ENCODE measurements at places on chromosomes 1 and 21.

GRCh38 chr1:235854347-235854746 lies 12.4 kb downstream of the LYST start:
- DNase-seq: no peak

- DNase-seq: no peak
Measured at GRCh38 chr1:21212126-21212525, 35.4 kb upstream of the EIF4G3 start.

GRCh38 chr21:44994695-44995342 lies 55.0 kb downstream of the SLX9 start:
- DNase-seq: no peak

- no peak for DNase-seq
Measured at GRCh38 chr1:24939040-24939674, 9.1 kb upstream of the RUNX3 start.

DNA sequence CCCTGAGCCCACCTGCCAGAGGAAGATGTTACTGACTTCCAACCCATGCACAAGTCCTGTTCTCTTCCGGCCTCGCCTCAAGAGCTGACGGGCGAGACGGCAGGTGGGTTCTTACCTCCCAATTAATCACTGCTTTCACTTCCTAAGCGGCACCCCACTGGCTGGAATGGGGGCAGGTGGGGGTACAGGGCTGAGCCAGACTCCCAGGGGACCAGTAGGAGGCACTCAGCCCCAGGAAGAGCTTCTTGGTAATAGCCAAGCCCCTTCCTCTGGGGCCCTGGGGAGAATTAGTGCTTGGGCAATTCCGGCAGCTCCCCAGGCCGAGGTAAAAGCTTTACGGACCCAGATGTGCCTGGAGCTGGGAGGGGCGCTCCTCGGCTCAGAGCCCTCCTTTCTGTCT lies 9.7 kb downstream of the CNTN2 start:
- DNase-seq: no peak

- no peak for DNase-seq
Measured at GRCh38 chr1:100434831-100435230, 82.5 kb downstream of the CDC14A start.

DNA sequence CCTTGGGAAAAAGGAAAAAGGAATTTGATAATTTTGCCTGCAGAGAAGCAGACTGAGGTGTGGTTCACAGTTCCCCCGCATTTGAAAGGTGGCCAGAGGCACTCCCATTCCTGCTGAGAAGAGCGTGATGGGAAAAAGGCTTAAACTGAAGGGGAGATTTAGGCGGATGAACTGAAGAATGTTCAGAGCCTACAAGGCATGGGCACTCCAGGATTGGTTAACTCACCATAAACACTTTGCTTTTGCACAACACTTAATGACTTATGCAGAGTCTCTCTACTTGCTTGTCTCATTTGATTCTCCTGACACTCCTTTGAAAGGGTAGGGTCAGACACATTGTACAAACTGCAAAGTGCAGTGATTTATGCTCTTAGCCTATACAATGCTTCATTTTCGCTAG lies 119.6 kb upstream of the RUNX1 start:
- no peak for DNase-seq

- no peak for DNase-seq
Measured at GRCh38 chr1:149903836-149904491, 4.6 kb downstream of the BOLA1 start.

GRCh38 chr21:37865156-37865555 lies 51.1 kb downstream of the KCNJ6 start:
- DNase-seq: no peak

GRCh38 chr1:218701131-218701530 lies 356.0 kb downstream of the TGFB2 start:
- DNase-seq: no peak

DNA sequence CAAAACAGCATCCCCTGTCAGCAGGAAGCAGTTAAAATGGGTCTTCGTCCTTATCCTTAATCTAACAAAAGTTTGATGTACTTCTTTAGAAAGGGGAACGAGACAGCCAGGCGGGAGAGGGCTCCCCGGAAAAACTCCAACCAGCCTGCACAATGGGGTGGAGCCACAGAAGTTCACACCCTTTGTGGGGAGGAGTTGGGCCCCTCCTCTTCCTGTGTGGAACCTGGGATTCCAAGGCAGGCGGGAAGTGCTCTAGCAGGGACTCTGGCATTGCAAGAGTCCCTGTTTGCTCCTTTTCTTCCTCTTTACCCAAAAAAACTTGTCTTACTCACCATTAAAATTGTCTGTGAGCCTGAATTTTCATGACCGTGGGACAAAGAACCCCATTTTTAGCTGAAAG lies 47.7 kb downstream of the FCRL5 start:
- DNase-seq: no peak
